ENCODE measurements at places on chromosomes 2 and 18.

DNA sequence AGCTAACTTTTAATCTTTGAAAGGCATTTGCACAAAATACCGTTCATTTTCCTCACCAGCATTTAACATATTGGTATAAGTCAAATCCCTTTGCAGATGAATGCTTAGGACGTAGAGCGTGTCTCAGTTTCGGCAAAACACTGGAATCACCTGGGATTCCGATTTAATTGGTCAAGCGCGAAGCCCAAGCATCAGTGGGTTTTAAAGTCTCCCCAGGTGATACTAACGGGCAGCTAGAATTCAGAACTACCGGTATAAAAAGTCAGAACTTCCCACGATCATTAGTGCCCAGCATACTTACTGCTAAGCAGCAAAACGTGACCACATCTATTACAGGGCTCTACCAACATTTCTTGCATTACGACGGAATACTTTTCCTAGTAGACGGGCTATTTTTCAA, 24.6 kb downstream of the ALPK2 start:
- no peak for DNase-seq

DNA sequence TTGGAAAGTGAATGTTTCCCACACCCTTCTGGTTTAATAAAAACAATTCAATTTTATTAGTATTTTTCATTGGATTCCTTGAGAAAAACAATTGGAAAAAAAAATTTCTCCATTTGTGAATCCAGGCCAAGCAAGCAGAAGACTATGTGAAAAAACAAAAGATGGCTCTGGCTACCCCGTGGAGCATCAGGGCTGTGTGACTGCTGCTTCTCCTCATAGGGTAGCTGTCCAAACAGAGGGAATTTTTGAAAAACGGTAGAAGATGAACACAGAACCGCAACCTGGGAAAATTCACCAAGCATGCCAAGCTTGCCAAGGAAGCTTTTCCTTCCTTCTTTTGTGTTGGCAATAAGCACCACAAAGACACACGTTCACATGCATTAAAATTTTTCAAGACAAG, 71.3 kb upstream of the ACVR2A start:
- DNase-seq = no peak

- DNase-seq = no peak
Measured at GRCh38 chr2:129504646-129505045, 474.8 kb upstream of the RAB6C start.

- DNase-seq = no peak
Measured at GRCh38 chr2:98598781-98599428, 9.4 kb downstream of the COA5 start.

DNA sequence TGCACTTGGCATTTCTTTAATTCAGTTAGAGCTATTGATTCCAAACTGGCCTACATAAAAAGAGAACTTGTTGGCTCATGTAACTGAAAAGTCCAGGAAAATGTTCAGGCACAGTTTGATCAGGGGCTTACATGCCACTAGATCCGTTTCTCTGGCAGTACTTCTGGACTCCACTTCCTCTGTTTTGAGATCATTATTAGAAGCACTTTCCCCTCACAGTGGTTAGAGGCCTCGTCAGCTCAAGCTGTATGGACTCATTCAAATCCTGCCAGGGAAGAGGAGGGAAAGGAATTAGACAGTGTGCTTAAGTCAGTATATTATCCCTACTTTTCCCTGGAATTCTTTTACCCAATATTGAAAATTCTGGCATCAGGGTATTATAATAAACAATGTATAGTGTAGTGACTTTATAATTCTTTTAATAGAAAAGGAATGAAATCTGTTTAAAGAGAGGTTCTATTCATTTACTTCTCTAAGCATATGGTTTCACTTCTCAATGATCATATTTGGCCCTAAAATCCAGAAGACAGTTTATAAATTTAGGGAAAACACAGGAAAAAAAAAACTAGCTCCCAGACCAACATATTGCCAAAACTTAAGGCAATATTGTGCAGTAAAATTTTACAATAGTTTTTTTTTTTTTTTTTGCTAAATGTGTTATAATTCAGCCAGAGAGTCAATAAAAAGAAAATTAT, 92.0 kb downstream of the ARMC9 start:
- no peak for DNase-seq

DNA sequence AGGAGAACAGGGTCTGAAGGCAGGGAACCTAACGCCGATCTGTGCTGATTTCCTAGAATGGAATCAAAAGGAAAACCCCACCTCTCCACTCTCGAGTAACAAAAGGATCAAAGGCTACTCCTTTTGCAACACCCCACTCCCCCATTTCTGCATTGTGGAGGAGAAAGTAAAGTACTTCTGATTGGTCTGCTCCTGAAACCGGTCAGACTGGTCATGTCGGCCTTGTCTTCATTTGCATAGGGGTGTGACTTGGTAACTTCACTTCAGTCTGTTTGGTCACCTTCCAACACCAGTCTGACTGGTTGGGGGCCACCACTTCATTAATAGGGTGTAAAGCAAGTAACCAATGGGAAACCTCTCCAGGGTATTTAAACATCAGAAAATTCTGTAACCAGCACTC, 771.9 kb downstream of the ERBB4 start:
- no peak for DNase-seq

- no peak for DNase-seq
Measured at GRCh38 chr2:5051300-5051699, 640.9 kb upstream of the SOX11 start.

DNA sequence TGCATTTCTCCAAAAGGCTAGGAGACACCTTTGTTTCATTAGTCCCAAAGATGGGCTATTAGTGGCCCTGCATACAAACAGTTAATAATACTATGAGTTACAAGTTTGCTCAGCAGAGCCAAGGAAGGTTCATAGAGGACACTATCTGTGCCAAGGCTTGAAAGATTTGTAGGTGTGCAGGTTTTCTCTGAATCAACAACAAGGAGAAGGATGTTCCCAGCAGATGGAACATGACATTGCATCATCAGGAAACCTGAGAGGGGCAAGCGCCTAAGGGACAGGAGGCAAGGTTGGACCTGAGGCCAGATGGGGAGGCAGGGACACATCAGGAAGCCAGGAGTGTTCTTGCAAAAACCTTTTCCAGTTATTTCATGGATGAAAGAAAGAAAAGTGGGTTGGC, 35.4 kb upstream of the STK17B start:
- DNase-seq = no peak

GRCh38 chr18:44943311-44943881, 262.7 kb downstream of the SETBP1 start:
- DNase-seq = no peak

GRCh38 chr2:239121600-239122012, 273.7 kb downstream of the TWIST2 start:
- peak; percentile 82 for DNase-seq

- DNase-seq = no peak
Measured at GRCh38 chr2:26742048-26742770, 21.9 kb upstream of the SLC35F6 start.

GRCh38 chr2:76008001-76008702, 297.4 kb upstream of the GCFC2 start:
- DNase-seq = no peak
